DND-41 (cell line): ENCODE measurements at places on chromosomes 6 and 20.
A peak's percentile ranks its signal among the peaks of the same experiment; 100 is the strongest.

GRCh38 chr6:125114248-125114858 is 39.2 kb upstream of the TPD52L1 start:
- peak; percentile 50 for DNase-seq

- no peak for DNase-seq
These were observed 81.1 kb upstream of the PIM1 start for GRCh38 chr6:37088897-37089296.

- no peak for DNase-seq
These were observed 24.6 kb downstream of the PPP1R14C start for GRCh38 chr6:150167479-150167873.

GRCh38 chr6:125154761-125155135 is 1.2 kb downstream of the TPD52L1 start:
- DNase-seq = no peak

DNA sequence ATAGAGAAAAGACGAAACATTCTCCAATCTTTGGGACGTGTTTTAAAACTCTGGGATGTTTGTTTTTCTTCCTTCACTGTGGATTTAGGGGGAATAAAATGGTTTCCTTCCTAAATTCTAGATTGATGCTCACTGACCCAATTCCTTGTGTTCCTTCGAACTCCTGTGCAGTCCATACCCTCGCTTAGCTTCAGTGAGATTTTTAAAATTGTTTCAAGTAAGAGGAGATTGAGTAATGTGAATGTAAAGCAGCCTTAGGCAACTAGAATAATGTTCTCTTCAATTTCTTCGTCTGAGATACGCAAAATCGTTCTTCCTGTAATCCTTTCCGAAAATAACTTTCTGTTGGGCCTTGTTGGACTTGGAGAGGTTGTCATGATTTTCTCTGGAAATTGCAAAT is 2.6 kb upstream of the VGLL2 start:
- no peak for DNase-seq

DNA sequence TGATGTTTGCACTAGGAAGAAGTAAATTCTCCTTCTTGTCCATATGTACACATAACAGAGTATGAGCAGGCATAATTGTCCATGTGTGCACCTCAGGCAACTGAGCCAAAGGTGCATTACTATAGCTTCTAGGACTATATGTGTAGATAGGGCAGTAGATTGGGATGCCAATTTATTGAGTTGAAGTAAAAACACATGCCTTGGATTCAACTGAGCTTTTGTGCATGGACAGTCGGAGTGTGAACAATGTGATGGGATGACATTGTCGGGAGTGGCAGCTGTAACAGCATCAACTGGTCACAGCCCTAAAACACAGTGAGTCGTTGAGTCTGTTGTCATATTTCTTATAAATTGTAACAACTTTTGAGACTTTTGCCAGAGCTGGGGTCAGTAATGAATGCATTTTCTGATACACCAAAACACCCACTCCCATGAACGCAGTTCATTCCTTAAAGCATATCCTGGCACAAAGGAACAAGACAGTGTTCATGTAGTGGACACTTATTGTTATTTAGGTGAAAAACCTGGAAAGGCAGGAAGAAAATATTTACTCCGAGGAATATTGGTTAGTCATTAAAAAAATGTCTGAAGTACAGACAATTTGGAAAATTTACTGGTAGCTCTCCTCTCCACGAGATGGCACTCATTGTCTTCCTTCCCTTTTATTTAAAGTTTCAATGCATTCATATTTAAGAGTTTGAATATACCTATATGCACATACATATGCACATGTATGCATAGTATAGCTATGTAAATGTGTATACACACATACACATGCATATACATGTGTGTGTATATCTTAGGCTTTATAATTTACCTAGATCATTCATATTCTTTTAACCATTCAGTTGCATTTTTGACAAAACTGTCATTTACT is 302.0 kb upstream of the STXBP5 start:
- no peak for DNase-seq

DNA sequence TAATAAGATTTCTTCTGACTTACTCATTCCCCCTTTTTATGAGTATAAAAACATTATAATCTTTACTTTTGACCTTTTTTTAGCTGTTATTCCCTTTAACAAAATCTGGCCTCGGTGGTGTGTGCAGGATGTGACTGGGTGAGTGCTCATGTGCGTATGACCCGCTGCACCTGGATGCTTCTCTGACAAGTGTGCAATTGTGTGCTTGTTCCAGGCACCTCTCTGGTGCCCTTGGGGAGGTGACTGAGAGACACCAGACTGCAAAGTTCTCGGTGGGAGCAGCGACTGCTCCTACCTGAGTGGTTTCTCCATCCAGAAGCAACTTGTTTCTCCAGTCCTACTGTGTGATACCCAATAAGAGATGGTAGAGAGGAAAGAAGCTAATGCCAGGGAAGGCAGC is 65.0 kb downstream of the ISM1 start:
- DNase-seq = no peak

DNA sequence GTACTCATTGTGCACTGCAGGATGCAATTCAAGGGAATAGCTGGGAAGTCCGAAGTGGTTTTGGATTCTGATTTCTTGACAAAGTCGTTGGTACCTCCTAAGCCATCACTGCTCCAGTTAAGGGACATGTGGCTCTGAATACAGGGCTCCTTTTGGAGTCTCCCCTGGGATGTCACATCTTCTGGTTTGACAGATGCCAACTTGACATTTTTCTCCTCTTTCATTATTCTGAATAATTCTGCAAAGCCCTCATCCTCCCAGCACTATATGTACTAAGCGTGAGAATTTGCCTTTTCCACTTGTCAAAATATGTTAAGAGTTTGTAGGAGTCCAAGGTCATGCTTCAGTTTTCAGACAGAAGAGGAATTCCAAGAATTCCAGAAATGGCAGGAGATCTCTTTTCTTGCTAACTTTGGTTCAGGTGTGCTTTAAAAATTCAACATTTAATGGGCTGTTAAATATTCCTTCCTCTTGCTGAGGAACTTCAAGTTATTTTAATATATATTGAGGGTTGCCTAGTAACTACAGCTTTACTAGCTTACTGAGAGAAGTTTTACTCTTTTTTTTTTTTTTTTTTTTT is 38.7 kb downstream of the DOK5 start:
- DNase-seq = no peak

DNA sequence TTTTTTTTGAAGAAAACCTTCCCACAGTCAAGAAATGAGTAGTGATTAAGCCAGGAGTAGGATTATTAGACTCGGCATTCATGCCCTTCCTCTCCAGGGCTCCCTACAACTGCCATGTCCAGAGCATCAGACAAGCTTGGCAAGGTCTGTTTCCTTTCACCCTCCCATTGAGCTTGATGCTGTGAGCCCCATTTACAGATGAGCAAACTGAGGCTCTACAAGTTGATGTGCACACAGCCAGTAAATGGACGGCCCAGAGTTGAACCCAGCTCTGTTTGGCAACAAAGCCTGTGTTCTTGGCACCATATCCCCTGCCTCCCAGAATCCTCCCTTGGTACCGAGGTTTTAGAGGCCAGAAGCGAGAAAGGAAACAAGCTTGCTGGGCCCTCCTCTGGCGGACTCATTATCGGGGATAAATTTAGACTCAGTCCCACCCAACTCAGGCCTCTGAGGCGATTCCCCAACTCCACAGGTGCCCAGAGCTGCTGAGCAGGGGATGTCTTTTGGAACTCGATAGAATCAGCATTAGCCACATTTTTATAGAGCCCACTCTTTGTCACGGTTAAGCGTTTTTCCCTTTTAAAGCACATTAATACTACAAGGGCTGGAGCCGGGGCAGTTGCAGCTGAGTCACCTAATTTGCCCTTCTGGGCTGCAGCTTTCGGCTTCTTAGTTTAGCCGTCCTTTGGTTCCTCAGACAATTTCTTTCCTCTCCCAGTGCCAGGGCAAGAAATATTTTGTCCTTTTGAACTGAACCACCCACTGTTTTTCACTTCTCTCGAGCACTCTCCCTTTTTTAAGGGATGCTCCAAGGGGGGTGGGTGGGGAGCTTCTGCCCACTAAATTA is 23.0 kb upstream of the NFATC2 start:
- no peak for DNase-seq
